ENCODE measurements at places on chromosomes 2 and 18. TPM values are rescaled to one million over a fixed set of nuclear protein-coding genes. Genes with fewer than 3 reads are reported as not detected.

- no peak for DNase-seq
Observed at GRCh38 chr2:19073522-19073921, 284.9 kb downstream of the OSR1 start.

- no peak for DNase-seq
Observed at GRCh38 chr2:189233527-189233926, 54.0 kb upstream of the COL5A2 start.

DNA sequence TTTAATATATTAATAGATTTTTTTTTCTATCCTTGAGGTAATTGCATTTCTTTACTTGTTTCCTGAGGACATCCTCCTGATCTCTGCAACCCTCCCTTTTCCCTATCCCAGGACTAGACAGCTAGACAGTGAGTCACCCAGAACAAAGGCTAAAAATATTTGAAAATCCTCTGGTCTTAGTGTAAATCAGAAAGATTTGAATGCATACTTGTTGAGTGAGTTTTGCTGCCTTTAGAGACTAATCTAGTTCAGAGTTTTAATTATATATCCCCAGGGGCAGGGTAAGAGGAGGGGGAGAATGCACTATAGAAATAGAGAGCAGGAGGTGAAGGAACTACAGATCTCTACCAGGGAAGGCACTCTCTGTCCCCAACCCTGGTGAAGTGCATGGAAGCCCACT is 202.3 kb upstream of the TCF4 start:
- DNase-seq, result no peak

GRCh38 chr2:127704641-127705390 is 3.5 kb downstream of the SFT2D3 start:
- DNase-seq, result no peak

DNA sequence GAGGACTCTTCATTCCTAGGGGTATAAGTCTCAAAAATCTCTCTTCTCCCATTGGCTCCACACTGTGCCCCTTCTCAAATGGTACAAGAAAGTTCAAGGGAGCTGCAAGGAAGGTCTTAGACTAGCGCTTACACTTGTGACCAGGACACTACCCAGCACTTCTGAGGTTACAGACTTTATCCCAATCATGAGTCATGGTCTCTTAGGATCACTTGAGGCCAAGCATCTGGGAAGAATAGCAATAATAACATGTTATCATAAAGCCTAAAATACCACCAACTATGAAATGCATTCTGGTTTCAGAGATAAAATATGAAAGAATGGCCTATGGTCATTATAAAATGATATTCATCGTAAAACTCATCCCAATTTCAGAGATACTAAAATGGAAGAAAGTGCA is 309.9 kb upstream of the PKDCC start:
- DNase-seq, result no peak

DNA sequence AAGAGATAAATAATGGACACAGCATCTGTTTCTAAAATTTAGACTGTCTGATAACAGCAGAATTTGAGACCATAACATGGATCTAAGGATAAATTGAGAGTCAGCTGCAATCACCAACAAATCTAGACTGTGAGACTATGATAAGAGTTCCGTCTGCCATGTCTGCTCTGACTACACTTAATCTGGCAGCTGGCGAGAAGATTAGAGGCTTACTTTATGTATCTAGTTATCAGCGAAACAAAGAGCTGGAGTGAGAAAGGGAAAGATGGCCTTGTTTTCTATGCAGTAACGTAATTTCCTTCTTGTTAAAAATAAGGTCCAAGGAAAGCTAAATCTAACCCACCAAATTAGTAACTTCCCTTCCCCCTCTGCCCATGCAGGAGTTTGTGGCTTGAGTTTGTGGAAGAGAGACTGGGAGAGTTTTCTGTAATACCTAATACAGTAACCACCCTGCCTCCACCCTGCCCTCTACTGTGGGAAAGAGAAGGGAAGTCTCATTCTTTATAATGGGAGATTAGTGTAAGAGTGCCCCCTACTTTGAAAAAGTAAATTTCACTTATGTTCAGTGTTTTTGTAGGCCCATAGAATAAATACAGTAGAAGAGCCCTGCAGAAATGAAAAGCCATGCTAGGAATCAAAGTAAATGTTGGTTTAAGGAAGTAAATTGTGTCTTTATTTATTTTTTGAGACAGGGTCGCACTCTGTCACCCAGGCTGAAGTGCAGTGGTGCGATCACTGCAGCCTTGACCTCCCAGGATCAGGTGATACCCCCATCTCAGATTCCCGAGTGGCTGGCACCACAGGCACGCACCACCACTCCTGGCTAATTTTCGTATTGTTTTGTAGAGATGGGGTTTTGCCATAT is 27.5 kb downstream of the EML4 start:
- DNase-seq, result peak; percentile 48

DNA sequence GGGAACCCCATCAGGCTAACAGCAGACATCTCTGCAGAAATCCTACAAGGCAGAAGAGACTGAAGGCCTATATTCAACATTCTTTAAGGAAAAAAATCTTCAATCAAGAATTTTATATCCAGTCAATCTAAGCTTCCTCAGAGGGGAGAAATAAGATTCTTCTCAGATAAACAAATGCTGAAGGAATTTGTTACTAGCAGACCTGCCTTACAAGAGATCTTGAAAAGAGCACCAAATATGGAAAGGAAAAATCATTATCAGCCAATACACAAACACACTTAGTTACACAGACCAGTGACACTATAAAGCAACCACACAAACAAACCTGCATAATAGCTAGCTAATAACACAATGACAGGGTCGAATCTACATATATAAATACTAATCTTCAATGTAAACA is 96.5 kb downstream of the SUCLG1 start:
- DNase-seq, result no peak

GRCh38 chr2:236161531-236161930 is 6.7 kb downstream of the GBX2 start:
- DNase-seq, result no peak

The CNDP1 gene
- total RNA-seq, result not detected

- no peak for DNase-seq
Observed at GRCh38 chr18:2609604-2610003, 38.2 kb downstream of the NDC80 start.

The AGXT gene
- not detected for total RNA-seq

- DNase-seq, result no peak
Observed at GRCh38 chr18:32530947-32531651, 60.4 kb upstream of the GAREM1 start.

DNA sequence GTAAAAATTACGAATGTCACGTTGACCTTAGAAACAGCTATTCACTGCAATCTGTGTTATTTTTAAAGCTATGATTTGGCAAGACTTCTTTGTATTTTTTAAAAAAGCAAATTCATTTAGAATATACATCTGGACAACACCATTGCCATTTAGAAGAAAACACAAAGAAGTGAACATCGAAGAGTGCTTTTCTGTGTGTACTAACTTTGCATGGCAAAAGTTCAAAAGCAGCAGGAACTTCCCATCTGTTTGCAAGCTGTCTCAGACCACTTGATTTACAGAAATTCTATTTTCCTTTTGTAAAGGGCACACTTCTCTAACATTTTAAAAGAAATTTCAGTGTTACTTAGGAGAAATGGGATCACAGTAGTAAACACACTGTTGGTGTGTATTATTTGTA is 145.9 kb downstream of the CALCRL start:
- no peak for DNase-seq

The LRRC30 gene
- total RNA-seq, result not detected

The ACADL gene
- total RNA-seq, result 1.5 TPM

DNA sequence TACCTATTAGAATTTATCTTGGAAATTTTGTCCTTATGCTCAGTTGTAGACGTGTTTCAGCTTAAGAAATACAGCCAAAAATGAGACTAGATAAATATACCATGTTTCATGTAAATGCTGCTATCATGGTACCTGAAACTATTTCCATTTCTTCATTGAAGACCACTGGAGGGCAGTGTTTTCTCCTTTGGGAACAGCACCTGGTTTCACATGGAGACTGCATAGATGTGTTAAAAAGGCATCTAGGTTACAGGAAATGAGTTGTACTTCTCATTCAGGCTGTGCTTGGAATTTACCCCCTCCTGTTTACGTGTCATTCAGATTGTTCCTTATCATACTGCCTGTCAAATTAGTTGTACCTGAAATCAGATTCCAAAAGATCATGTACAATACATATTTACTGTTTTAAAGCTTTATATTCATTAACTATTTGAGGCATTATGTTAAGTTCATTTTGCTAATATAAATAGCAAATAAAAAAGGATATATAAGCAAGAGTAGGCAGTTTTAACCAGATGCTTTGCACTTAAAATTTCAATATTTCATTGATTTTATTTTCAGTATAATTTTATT is 57.3 kb upstream of the PSMD14 start:
- DNase-seq, result no peak

The CIB4 gene
- not detected for total RNA-seq

The EMILIN2 gene
- 23.7 TPM for total RNA-seq

The SLC11A1 gene
- total RNA-seq, result 4.8 TPM

GRCh38 chr2:129741165-129741564 is 238.3 kb upstream of the RAB6C start:
- DNase-seq, result no peak

- DNase-seq, result no peak
Observed at GRCh38 chr18:62777814-62778213, 62.5 kb downstream of the PHLPP1 start.

- DNase-seq, result no peak
Observed at GRCh38 chr18:45554389-45554737, 60.9 kb upstream of the SLC14A2 start.

The TBR1 gene
- not detected for total RNA-seq

The SIX2 gene
- not detected for total RNA-seq

DNA sequence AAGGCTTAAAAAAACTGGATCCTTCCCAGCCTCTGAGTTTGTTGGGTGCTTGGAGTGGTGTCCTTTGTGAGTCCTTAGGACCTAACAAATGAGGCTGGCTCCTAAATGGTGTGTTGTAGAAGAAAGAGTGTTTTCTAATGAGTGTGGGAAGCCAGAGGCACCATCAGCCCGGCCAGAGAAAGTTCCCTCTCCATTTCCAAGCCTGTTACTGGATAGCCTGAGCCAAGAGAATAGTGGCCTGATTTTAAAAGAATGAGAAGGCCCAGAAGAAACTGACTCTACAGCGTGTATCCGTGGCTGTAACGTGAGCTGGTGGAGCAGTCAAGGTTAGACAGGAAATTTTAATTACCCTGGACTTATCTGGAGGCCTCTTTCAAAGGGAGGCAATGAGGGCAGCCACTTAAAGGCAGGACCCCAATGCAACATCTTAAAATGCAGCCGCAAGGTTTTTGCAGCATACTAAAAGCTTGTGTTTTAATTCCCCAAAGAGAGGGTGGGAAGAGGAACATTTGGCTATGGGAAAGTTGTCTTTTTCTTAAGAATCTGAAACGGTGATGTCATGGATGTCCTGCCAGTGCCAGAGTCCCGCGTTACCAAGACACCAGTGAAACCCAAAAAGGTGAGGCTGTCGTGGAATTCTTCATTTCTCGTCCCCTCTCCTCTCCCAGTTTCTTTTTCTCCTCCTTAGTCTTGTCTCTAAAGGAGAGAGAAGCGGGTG is 4.6 kb downstream of the EFHD1 start:
- no peak for DNase-seq

The SERPINB10 gene
- not detected for total RNA-seq

The PDE11A gene
- 1.1 TPM for total RNA-seq

DNA sequence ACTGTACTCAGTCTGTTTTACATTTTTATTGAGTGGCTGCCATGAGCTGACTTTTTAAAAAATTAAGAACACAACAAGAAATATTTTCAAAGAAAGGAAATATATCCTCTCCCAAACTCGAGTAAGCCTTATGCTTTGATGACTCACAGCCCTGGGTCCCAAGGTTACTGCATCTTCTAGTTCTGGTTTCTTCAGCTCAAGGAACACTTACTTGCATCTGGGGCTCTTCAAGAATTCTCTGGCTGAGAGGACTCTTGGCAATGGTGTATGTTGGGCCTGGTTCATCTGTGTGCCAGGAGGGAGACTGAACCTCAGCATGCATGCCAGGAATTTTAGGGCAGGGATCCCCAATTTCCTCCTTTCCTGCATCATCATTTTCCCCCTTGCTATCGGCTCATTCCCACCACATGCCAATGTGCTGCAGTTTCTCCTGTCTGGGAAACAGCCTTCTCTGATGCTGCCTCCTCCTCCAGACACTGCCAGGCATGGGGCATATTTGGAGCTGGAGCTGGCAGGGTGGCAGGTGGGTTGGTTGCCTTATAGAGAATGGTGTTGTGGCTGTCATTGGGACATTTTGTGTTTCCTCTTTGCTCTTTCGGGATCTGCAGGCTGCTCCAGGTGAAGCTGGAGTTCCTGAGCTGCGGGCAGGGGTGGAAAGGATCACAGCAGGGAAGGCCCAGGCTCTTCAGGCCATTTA is 192.2 kb upstream of the HS6ST1 start:
- no peak for DNase-seq

The MXD1 gene
- total RNA-seq, result 11.7 TPM

DNA sequence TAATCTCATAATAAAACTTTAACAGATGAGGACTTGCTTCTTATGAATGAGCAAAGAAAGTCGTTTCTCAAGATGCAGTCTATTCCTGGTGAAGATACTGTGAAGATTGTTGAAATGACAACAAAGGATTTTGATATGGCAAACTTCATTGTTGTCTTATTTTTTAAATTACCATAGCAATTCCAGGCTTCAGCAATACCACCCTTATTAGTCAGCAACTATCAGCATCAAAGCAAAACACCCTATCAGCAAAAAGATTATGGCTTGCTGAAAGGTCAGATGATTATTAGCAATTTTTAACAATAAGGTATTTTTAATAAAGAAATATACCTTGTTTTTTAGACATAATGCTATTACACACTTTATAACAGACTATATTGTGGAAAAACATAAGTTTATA is 88.3 kb downstream of the COL5A2 start:
- no peak for DNase-seq

The CRYGD gene
- total RNA-seq, result not detected

DNA sequence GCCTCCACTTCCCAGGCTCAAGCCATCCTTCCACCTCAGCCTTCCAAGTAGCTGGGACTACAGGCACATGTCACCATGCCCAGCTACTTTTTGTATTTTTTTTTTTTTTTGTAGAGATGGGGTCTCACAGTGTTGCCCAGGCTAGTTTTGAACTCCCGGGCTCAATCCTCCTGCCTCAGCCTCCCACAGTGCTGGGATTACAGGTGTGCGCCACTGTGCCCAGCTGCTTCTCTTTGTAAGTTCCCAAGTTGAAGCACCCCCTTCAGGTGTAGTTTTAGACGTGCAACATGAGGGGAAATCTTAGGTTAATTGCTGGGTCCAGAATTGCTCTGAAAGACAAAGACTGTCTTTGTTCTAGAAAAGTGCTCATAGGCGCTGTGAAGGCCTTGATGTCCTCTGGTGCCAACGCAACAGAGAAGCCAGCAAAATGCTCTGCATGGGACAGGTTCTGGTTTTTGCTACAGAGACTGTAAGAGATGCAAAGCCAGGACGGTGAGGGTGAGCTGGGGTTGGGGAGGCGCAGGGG is 46.6 kb downstream of the RRM2 start:
- no peak for DNase-seq

DNA sequence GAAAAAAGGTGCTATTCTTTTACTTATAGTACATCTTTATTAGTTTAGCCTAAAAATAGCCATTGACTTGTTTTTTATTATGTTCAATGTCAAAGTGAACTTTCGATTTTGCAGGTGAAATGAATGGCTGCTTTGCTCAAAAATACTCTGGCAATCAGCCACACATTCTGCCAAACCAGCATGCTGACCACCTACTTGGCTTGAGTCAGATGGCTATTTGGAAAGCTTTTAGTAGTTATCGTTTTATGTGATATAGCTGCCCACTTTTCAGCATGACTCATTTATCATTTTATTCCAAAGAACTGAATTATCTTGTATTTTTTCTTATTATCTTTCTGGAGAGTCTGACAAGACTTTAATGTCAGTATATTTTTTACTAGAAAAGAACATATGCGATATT is 1615.8 kb upstream of the TMEFF2 start:
- DNase-seq, result no peak

The GAL3ST2 gene
- total RNA-seq, result 50.8 TPM

Data from transverse colon (tissue), 4 donors.